ENCODE measurements at places on chromosomes 7 and 10.

DNA sequence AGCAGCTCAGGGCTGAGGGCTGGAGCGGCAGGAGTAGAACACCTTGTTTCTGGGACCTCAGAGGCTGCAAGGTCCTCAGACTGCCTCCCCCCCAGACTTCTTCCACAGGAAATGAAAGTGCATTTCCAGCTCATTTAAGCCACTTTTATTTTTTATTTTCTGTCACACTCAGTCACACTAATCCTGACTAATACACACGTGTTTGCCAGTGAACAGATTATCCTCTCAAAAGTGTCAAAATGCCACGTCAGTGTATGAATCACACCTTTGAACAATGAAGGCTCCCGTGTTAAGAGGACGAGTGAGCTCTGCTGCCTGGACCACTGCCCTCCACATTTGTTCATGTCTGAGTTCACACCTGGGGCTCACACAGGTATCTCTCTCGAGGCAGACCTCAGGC, 488.5 kb downstream of the DNAJB6 start:
- DNase-seq = no peak

DNA sequence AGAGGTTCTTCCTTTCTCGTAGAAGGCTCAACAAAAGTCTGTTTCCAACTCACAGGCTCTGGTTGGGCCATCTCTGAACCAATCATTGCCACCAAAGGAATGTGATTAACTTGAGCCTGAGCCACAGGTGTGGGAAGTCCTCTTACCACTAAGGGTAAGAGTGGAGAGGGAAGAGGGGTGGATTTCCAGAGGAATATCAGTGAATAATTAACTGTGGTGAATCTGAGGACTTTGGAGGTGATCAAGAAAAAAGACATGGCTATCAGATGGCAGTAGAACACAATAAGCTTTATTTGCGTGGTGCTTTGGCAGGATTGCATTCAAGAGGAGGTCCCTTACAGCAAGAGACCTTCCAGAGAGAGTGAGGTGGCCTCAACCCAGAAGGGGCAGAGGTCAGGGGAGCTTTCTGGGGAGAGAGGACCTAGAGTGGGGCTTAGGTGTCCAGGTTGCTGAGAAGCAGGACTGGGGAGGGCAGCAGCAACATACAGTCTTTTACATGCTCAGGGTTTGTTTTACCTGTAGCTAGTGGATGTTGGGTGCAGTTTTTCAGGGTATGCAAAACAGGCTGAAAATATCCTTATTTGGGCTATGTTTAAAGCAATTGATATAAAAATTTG, 61.4 kb downstream of the BBS9 start:
- DNase-seq = no peak

GRCh38 chr7:27192546-27193334, 7.2 kb downstream of the HOXA13 start:
- no peak for DNase-seq

DNA sequence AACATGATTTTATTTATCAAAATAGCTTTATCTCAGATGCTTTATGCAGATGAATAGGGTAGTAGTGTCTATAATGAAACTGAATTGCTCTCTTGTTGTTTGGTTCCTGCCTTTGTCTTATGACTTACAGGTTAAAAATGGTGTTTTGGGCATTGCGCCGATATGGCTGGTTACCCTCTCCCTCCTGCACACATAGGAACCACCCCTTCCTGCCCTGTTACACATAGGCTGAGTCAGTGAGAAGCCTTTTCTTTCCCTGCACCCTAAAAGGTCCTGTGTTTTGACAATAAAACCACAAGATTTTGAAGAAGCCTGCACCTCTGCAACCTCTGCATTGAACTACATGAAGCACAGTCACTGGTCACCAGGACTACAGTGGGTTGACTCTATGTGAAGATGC, 655.8 kb upstream of the ANKRD30A start:
- no peak for DNase-seq

GRCh38 chr7:137890449-137890921, 43.7 kb upstream of the DGKI start:
- DNase-seq = no peak

DNA sequence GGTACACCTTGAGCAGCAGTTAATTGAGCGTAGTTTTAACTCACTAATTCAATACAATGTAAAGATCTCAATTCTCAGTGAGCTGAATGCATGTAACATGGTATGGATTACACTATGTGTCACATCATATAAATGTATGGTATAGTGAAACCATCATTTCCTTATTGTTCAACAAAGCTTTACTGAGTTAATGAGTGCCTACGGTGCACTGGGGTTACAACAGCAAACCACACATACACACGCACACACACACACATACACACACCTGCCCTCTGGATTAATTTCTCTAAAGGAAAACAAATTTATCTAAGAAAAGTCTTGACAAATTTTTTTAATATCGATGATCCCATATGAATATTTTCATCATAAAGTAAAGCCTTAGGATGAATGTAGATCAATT, 369.1 kb downstream of the MALRD1 start:
- no peak for DNase-seq

DNA sequence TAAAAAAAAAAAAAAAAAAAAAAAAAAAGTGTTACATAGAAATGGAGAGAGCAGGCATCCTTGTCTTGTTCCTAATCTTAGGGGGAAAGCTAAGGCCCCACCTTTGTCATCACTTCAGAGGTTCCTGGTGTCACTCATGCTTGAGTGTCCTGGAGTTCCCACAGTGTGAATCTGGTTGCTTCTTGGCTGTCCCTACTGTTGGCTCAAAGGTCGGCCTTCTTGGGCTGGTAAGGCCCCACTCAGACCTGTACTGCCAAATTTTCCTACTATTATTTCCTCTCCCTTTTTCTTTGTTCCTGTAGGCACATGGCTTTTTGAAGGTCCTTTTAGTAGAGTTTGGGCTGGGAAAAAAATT, 21.5 kb downstream of the OPTN start:
- DNase-seq = no peak
